Renal pelvis (tissue), 12 donors: ENCODE measurements at places on chromosomes 5 and 9.

DNA sequence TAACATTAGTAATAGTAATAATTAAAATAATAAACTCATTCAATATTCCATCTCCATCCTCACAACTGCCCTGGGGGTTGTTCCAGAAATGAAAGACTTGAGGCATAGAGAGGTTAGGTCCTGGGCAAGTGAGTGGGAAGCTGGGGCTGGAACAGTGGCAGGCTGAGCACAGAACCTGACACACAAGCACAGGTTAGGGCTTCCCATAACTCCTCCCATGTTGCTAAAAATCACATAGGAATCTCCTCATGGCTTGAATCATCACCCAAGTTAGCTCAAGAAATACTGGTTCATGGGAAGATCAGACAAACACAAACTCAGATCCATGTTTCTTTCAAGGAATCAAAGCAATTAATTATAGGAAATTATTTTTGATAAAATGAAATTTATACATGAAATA is 487.7 kb downstream of the SEMA5A start:
- DNase-seq, result no peak

GRCh38 chr5:76794871-76795270 is 24.0 kb upstream of the F2RL1 start:
- no peak for DNase-seq

GRCh38 chr5:82097-82496 is 9.9 kb upstream of the PLEKHG4B start:
- no peak for DNase-seq

DNA sequence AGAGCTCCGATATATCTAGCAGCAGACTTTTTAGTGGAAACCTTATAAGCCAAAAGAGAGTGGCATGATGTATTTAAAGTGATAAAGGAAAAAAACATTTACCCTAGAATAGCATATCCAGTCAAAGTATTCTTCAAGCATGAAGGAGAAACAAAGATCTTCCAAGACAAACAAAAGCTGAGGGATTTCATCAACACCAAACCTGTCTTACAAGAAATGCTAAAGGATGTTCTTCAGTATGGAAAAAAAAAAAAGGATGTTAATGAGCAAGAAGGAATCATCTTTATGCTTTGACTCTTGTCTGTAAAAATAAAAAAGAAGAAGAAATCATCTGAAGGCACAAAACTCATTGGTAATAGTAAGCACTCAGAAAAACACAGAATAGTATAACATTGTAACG is 338.2 kb downstream of the TLE1 start:
- no peak for DNase-seq

GRCh38 chr5:60415443-60415842 is 284.5 kb downstream of the DEPDC1B start:
- DNase-seq, result no peak

- DNase-seq, result no peak
Observed at GRCh38 chr9:6942406-6942805, 184.6 kb downstream of the KDM4C start.

DNA sequence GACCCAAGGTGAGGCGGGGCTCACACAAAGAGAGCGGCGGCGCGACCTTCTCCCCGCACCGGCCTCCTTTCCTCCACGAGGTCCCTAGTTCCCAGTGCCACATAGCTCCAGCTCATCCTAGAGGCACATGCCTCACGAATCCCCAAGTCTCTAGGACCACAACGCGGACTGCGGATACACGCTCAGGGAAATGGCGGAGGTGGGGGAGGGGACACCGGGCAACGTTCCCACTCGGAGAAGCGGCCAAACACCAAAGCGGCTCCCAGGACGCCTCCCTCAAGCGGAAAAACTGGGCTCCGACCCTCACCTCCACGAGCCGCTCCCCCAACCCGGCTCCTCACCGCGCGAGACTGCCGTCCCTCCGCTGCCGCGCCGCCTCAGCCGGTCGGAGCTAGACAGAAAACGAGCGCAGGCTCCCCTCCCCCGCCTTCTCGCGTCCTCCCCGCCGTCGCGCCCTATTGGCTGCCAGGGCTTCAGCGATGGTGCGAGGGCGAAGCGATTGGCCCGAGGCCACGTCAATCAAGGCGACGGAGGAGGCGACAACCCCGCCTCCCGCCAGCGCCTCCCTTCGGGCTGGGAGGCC is at the start of gene HNRNPK:
TSS of gene HNRNPK (minus strand) at position 404 of the 583 bp plus-strand sequence. CDS start 1,963 bp downstream, outside the sequence.
- peak; percentile 98 for DNase-seq

GRCh38 chr9:124030969-124031451 is 19.4 kb downstream of the LHX2 start:
- DNase-seq, result no peak

- no peak for DNase-seq
Observed at GRCh38 chr9:37309136-37309535, 113.4 kb upstream of the GRHPR start.

- no peak for DNase-seq
Observed at GRCh38 chr9:76692458-76693129, 71.6 kb upstream of the PCA3 start.

- DNase-seq, result no peak
Observed at GRCh38 chr5:36946101-36946500, 69.5 kb downstream of the NIPBL start.

GRCh38 chr5:58505502-58505901 is 14.3 kb downstream of the GAPT start:
- DNase-seq, result no peak

- no peak for DNase-seq
Observed at GRCh38 chr5:142235870-142236672, 88.8 kb downstream of the SPRY4 start.

DNA sequence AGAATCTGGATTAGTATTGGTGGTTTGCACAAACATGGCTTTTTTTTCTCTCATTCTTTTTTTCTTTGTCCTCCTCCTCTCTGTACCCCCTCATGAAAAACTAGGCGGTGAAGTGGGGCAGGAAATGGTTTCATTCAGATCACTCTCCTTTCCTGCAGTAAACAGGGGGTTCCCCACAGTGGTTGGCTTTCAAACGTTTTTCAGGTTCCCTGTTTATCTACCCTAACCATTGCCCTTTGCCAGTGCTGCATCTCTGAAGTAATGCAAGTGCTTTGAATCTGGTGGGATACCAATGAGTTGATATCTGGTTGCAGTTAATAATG is 29.8 kb downstream of the NR4A3 start:
- DNase-seq, result no peak

- DNase-seq, result no peak
Observed at GRCh38 chr5:181243018-181243563, 615 bp downstream of the RACK1 start.

DNA sequence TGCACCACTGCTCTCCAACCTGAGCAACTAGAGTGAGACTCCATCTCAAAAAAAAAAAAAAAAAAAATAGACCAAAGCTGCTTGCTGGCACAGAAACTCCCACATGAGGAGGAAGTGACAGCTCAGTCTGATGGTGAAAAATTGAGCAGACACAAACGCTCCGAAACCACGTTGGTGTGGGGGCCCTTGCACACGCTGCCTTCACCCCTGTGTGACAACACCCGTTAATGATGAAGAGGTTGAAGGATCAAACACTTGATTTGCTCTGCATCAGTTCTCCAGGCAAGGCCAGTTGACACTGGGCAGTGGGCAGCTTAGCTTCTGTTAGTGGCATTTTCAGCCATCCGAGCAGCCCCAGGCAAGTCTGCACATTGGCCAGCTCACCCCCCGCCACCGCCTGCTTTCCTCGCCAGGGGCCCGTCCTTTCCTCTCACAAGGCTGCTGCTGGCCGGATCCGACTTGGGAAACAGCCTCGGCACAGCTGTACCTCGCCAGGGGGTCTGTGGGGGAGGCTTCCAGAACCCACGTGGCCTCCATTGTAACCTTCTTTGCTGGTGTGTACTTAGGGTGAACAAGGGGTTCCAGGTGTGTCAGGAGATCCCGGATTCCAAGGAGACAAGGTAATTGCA is 79.8 kb downstream of the COL27A1 start:
- no peak for DNase-seq

DNA sequence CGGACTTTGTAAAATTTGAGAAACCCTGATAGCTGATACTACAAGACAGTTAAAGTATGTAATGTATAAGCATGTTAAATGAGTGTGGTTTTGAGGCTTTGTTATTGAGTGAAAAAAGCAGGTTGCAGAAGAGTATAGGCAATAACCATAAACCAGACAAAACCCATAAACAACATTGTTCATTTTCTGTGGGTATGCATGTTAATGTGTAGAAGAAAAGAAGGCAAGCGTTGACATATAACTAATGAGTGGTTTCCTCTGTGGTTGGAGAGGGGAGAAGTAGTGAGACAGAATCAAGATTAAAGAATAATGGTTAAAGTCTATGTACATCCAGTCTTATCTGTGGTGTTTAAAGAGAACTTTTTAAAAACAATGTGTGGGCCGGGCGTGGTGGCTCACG is 26.2 kb downstream of the RAD23B start:
- no peak for DNase-seq
